ENCODE measurements at places on chromosomes 4 and X.
A peak's percentile ranks its signal among the peaks of the same experiment; 100 is the strongest.

DNA sequence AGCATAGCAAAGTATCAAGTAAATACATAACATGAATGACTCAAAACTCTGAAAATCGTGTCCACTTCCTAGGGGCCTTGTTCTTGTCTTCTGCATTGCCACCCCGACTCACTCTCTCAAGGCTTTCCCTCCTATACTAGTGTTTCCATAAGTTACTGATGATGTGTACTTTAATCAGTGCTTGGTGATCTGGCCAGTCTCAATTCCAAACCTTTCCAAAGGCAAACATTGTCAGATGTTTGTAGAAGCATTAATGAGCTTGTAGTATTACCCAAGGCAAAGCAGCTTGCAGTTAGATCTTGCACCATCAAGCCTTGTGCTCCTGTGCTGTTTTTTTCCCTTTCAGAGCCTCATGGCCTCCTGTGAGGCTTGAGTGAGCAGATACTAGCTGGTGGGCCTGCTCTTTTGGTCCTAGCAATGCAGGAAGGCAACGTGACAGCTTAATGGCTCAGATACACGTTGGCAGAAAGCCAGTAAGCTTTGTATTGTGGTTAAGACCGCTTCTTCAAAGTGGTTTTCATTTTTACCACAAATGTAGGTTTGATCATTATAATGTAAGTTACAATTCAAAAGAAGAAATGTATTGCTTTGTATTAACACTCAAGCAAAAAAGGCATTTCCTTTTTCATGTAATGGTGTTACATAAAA lies 51.8 kb downstream of the RBPJ start:
- DNase-seq: peak; percentile 80

DNA sequence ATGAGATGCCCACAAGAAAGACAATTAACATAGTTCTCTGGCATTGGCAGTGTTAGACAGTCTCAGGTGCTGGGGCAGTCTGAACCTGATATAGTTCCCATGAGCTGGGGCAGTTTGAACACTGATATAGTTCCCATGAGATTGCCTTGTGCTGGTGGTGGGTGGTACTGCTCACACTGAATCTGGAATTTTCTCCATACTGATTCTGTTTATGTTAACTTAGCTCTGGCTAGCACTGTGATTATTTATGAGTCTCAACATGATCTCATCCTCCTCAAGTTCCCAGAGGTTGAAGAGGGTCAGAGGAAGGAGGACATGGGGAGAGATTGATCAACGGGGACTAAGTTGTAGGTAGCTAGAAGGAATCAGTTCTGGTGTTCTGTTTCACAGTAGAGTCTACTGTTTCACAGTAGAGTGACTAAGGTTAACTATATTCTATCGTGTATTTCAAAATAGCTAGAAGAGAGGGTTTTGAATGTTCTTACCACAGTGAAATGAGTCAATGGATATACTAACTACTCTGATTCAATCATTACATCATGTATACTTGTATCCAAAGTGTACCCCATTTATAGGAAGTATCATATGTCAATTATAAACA lies 379.9 kb downstream of the ADAM29 start:
- peak; percentile 26 for DNase-seq

- DNase-seq: no peak
These were observed 157.3 kb upstream of the LDB2 start for GRCh38 chr4:17055788-17056187.

GRCh38 chrX:23194885-23195554 lies 139.6 kb upstream of the PTCHD1 start:
- no peak for DNase-seq

GRCh38 chrX:71053217-71053621 lies 14.9 kb downstream of the SNX12 start:
- DNase-seq: no peak

- DNase-seq: no peak
These were observed 180.8 kb downstream of the VEGFC start for GRCh38 chr4:176611951-176612350.

DNA sequence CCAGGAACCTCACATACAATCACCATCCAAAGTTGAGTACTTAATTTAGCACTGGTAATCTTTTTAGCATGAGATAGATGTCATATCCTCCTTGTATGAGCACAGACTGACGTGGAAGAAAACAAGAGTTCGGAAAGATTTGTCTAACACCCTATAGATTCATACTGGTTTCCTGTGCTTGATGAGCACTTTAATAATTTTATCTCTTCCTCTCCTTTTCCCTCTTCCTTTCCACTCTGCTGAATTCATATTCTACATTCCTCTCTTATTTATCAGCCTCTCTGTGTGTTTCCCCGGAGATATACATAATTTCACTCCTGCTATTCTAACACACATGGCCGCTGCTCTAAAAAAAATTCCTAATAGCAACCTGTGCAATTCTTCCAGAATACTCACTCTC lies 273.9 kb downstream of the AFF2 start:
- no peak for DNase-seq

DNA sequence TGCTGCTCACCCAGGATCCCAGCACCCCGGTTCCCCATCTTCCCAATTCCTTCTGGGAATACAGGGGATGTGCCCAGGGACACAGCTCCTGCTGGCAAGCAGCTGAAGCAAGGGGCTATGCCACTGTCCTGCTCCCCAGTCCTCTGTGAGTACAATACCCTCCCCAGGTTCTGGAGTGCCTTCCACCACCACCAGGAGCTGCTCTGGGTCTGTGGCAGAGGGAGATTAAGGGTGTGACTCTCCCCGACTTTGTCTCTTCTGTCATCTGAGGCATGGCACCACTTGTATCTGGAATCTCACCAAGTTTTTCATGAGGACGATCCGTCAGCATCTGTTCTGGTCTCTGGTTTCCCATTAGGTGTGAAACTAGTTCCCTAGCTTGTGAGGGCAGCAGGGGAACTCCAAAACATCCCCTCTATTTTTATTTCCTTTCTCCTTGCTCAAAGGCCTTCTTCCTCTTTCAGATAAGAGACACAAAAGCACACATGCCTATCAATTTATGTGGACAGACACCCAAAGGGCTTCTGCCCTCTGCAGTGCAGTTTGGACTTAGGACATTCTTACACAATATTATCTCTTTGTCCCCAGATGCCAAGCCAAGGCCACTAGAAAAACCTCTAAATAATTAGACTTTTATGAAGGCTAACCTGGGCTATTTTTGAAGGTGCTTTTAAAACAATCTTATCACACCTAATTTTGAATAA lies 26.8 kb downstream of the MGST2 start:
- DNase-seq: no peak

DNA sequence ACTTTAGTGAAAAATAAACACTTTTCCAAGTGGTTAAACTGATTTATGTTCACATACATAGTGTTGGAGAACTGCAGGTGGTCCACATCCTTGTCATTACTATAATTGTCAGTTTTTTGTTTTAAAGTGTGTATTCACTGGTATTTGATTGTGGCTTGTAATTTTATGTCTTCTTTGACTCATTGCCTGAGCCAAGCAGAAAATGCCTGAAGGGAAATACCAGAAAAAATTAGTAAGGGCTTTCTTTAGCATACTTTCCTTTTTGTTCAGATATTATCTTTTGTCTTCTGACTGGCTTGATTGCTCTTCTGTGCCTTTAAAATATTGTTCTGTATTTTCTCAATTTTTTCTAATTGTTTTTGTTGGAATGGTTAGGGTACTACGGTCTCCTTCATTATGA lies 981.3 kb downstream of the C4orf33 start:
- no peak for DNase-seq

GRCh38 chrX:74249963-74250362 lies 54.0 kb upstream of the ZCCHC13 start:
- no peak for DNase-seq

GRCh38 chr4:4417886-4418285 lies 31.0 kb downstream of the NSG1 start:
- peak; percentile 43 for DNase-seq

DNA sequence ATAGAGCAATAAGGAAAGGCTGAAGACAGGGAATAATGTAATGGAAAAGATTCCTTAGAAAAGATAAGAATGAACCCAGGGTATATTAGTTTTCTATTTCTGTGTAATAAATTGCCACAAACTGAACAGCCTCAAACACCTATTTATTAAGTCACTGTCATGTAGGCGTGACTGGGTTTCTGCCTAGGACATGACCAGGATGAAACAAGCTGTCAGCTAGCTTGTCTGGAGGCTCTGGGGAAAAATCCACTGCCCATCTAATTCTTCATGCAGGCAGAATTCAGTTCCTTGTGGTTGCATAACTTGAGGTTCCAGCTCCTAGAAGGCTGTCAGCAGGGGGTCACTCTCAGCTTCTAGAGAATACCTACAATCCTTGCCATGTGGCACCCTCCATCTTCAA lies 277.7 kb downstream of the TMA16 start:
- DNase-seq: no peak

- no peak for DNase-seq
These were observed 11.4 kb downstream of the MGST2 start for GRCh38 chr4:139676913-139677585.
